ENCODE measurements at places on chromosomes 2 and 18.

- DNase-seq = no peak
These were observed 39.8 kb downstream of the RBM45 start for GRCh38 chr2:178152033-178152432.

DNA sequence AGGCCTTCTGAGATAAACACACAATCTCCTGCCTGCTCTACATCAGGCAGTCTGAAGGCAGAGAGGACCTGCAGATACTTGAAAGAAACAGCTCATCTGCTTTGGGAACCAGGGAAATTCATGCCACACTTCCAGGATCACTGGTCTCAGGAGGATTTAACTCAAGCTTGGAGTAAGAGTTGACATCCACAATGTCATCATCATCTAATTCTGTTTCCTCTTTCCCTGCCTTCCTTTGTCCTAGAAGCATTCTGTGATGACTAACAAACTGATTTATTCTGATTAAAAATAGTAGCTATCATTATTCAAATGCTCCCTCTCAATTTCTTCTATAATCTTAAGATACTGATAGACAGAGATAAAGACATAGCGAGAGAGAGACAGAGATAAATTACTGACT lies 766.8 kb downstream of the BCL11A start:
- no peak for DNase-seq

DNA sequence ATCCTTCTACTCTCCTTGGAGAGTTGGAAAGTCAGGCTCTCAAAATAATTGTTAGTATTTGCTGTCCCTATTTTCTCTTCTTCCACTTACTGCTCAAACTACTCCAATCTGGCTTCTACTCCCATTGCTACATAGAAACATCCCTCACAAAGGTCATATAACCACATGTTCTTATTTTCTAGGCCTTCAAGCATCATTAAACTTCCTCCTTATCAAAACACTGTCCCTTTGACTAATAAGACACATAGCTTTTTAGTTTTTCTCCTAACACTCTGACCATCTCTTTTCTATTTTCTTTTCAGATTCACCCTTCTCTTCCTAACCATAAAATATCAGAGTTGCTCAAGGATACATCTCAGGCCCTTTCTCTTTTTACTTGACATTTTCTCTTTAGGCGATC lies 148.3 kb downstream of the MBD2 start:
- DNase-seq = no peak

GRCh38 chr18:57705832-57706595 lies 84.4 kb upstream of the NARS1 start:
- no peak for DNase-seq

GRCh38 chr2:17615728-17616351 lies 75.3 kb downstream of the VSNL1 start:
- DNase-seq = no peak

GRCh38 chr2:236968101-236968879 lies 117.4 kb upstream of the COPS8 start:
- no peak for DNase-seq

DNA sequence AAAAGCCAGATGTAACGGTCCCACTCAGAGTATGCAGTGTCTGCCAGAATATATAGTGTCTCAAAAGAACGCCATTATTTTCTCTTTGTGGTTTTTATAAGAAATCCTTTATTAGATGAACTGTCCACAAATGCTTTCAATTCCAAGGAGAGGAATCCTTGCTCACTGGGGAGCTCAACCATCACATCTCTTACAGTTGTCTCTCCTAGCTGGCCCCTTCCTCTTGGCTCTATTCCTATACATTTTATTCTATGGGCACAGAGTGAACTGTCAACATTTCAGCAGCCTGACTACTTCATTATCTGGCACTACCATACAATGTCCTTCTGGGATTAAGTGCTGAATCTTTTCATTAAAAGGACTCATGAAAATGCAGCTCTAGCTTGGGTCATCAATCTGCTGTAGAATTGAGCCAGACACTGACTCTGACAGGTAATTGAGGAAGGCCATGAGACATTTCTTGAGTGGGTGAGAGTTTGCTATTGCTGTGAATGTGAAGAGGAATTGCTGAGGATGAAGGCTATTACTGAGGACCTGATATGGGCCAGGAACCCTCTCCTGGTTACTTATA lies 96.5 kb upstream of the THOC1 start:
- no peak for DNase-seq

DNA sequence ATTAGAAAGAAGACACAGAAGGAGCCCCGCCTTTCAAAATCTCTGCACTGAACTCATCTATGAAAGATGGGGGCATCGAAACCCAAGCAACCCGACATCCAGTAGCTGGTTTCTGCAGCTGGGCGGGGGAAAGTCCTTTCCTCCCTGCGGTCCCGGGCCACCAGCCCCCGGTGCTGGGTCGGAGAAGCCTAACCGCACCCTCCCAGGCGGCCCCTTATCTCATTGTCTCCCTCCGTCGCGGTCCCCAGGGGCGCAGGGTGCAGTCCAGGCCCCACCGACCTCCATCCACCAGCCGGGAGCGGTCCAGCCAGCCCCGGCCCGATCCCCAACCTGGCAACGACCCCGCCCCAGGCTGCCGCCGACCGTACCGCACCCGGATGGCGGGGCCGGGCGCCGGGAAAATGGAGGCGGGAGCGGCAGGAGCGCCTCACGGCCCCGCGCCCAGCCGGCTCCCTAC lies 452 bp downstream of the RAPH1 start:
- DNase-seq = no peak

DNA sequence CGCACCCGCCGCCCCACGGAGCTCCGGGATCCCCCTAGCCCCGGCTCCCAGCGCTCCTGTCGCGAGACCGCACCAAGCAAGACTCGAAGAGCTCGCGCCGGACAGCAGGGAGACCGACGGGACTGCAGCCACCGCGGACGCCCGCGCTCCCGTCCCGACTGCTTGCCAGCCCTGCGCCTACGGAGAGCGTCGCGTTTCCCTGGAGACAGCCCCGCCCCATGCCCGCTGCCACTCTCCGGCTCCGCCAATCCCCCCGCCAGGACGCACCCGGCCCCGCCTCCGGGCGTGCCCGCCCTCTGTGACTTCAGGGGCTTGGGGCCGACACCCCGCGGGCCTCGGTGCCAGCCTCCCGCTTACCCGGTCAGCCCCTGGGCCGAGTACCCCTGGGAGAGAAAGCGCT lies at the start of gene ANKMY1:
ANKMY1 (minus strand) TSS at position 181 of the 400 bp plus-strand sequence. CDS start 653 bp downstream, outside the sequence.
- DNase-seq = no peak

DNA sequence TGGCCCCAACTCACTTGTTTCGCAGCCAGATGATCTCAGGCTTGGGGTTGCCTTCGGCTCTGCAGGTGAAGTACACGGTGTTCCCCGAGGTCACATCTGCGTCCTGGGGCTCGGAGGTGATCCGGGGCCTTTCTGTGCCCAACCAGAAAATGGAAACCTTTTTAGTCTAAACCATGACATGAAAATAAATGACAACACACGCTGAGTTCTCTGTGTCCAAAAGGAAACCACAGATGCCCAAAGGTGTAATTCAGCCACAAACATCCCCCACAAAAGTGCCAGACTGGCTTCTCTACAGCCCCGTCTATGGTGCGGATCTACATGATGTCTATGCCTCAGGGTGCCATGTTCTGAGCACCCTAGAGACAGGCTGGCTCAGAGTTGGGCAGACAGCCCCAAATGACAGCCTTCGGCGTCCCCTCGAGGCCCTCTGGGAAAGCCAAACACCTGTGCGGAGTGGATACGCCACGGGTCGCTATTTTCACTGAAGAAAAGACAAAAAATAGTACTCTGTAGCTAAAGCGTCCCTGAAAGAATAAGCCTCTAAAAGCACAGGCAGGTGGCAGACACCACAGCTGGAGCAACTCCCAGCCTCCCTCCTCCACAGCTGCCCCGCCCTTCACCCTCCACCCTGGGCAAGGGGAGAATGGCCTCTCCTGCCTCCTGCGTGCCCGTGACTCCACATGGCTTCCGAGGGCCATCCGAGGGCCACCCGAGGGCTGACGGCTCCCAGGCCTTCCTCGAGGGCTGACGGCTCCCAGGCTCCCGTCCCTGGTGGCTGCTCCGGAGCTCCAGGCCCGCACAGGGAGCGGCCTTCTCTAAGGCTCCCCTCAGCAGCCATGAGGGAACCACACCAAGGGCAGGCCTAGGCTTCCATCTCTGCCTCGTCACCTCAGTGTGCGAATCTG lies 67.1 kb downstream of the PXDN start:
- no peak for DNase-seq

DNA sequence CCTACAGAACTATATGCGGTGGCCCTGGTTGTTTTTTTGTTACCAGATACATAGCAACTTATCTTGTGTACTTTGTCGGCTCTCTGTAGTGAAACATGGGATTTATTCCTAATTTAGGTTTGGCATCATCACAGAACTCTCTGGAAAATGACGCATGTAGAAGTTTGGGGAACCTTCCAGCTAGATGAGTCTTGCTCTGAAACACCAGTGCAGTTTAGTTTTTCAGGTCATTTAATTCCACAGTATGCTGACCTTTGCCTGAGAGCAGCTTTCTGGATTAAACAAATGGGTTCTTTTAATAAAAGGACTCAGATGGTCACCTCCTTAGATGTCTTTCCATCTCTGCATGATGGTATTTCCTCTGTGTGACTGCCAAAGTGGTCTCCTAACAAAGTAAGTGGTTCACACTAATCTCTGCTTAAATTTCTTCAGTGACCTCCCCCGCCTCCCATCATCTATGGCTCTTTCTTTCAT lies 39.9 kb downstream of the MYO3B start:
- no peak for DNase-seq

DNA sequence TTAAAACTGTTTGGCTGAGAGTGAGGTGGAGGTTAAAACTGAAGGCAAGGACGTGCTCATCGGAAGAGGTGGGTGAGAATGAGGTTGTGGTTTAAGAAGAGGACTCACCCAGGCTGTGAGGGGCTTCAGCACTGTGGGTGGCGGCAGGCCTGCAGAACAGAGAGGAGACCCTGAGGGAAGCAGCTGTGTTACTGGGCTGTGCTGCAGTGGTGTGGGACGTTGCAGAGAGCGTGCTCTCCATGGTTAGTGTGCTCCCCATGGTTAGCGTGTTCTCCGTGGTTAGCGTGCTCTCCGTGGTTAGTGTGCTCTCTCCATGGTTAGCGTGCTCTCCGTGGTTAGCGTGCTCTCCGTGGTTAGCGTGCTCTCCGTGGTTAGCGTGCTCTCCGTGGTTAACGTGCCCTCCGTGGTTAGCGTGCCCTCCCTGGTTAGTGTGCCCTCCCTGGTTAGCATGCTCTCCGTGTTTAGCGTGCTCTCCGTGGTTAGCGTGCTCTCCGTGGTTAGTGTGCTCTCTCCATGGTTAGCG lies 68.5 kb upstream of the NFATC1 start:
- DNase-seq = no peak

GRCh38 chr2:224778474-224778877 lies 62.3 kb upstream of the CCDC195 start:
- no peak for DNase-seq

GRCh38 chr2:26585100-26585499 lies 56.1 kb downstream of the CIB4 start:
- no peak for DNase-seq

DNA sequence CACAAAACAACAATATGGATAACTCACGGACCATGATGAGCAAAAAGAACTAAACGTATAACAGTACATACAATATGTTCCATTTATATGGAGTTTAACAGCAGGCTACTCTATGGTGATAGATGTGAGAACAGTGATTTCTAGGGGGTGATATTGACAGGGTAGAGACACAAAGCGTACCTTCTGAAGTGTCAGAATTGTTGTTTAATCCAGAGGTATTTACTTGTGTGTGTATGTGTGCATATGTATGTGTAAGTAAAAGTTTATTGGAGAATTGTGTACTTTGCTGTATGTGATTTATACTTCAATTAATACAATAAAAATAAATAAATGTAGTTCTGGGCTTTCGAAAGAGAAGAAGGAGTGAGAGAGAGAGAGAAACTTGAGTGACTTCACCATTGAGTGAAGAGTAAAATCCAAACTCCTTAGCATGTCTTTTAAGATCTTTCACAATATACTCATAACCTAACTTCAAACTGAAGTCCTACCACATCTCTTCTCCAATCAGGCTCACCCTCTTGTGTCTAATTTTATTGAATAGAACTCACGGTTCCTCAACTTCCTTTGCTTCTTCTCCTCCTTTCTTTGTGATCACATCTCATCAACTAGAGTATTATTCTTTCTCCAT lies 126.0 kb upstream of the KLF7 start:
- DNase-seq = no peak

- no peak for DNase-seq
These were observed 1673.3 kb downstream of the LRP1B start for GRCh38 chr2:140457483-140457882.

DNA sequence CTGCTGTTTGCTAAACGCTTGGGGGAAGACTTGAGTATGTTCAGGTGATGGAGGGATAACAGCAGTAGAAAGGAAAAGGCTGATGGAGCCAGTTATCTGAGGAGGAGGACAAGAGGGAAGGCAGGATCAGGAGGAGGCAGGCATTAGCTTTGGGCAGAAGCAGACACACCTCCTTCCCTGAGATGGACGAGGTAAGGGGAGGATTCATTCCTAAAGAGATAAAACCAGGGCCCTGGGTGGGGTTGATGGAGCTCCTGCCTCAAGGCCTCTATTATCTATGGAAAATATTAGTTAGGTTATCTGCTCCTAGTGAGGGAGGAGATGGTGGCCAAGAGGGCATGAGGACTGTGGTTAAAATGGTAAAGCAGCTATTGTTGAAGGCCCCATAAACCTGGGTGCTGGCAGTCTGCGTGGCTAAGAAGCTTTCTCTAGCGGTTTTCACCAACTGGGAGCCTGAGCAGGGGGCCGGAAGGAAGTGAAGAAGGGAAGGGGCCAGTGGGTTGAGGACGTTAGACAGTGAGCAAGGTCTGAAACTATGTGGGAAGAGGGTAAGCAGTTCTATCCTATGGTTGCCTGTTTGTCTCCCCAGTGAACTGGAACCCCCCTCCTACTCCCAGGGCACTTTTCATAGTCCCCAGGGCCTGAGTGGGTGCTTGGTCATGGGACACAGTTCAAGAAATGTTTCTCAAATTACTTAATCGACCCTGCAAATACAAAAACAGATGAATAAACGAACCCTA lies 56.6 kb upstream of the HK2 start:
- DNase-seq = no peak

DNA sequence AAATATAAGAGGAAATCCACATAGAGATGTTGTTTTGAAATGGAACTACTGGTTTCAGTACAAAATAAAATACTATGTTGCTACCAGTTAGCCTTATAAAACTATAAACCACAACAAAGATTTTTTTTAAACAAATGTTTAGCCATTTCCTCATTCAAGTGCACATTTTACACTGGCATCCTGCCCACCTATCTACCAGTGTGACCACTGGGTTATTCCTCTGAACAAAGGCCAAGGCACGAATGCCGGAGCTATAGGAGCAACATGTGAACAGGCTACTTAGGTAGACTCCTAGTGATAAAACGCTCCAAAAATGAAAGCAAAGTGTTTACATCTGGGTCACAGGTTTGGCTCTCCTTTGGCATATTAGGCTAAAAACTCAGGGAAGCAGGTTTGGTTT lies 31.8 kb upstream of the SULT1C4 start:
- DNase-seq = no peak

Measured in stimulated activated CD4-positive, alpha-beta T cell treated with anti-CD3 and anti-CD28 coated beads, Interleukin-15, amount 100 ng/mL, for 48 hours (primary cell).